ENCODE measurements at places on chromosomes 4 and X.

GRCh38 chr4:147837435-147837834, 105.5 kb downstream of the ARHGAP10 start:
- no peak for DNase-seq

DNA sequence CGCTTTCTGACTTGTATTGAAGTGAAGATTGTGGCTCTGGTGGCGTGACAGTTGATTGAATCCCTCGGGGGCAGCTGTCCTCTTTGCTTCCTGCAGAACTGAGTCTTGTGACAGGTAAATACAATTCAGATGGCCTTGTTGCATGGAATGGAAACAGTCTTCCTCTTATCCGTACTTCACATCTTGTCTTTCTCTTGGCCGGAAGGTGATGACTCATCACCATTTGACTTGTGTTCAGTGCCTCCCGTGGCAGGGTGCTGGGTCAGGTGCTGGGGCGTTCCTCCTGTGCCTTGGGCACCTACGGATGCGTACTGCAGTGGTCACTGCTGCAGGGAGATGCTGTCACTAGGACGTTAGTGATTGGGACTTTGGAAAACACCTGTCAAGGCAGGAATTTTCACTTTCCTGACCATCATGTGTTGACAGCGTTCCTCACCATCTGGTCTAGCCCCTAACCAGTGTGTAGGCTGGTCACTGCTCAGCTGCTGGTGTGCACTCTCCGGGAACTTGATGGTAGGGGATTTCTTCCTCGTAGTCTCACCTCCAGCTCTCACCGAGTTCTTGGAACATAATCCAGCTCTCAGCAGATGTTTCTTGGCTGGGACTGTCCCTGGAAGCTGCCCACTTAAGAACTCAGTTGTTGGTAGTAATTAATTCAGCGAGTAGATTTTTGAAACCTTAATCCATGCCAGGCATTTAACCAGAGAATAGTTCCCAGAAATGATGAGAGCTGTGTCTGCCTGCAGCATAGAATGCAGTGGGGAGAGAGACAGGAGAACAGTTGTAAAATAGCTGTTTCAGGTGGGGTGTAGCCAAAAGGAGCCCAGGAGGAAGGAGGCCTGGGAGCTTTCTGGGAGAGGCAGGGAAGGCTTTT, 7.2 kb downstream of the TBC1D14 start:
- no peak for DNase-seq

DNA sequence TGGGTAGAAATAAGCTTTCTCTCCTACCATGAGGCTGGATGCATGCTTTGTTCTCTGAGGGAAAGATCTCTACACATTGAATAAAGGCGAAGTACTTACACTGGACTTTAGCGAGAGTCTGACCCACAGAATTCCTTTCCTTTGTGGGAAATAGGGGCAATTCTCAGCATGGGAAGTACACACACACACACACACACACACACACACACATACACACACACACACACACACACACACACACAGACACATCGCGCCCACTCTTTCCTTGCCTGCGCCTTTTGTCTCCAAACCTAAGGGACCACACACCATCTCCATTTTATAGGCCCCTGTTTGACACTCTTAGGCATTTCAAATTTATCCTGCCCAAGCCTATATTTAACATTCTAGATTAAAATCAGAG, 83.8 kb downstream of the LUZP4 start:
- DNase-seq, result no peak

GRCh38 chr4:72971572-72971971, 97.9 kb downstream of the COX18 start:
- DNase-seq, result no peak

DNA sequence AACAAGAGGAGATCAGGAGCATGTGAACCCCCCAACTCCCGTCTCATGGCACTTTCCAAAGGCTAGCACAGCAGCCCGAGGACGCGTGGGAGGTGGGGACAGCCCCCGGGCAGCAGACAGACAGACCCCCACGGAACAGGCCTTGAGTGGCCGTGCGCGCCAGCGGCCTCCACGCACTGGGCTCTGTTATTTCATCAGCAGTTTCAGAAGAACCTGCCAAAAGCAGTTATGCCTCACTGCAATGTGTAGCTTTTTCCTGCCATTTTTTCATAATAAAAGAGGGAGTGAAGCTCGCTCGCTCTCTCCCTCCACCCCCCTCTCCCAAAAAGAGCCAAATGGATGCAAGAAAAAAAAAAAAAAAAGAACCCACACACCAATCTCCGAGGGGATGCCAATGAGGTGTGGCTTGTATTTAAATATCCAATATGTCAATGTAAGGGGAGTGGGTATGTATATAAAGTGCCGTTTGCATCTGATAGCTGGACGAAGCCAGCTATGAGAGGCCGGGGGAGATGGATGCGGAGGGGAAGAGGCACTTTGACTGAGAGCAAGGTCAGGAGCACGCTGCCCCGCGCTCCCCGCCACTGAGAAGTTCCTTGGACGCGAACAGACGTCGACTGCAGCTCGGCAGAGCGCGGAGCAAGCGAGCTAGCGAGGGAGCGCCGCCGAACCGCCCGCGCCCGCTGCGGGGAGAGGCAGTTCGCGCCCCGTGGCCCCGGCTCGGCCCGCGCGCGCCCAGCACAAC, at the start of gene FGF16:
FGF16 (plus strand) TSS at position 482 of the 745 bp plus-strand sequence. CDS start 286 bp downstream, outside the sequence.
- no peak for DNase-seq

DNA sequence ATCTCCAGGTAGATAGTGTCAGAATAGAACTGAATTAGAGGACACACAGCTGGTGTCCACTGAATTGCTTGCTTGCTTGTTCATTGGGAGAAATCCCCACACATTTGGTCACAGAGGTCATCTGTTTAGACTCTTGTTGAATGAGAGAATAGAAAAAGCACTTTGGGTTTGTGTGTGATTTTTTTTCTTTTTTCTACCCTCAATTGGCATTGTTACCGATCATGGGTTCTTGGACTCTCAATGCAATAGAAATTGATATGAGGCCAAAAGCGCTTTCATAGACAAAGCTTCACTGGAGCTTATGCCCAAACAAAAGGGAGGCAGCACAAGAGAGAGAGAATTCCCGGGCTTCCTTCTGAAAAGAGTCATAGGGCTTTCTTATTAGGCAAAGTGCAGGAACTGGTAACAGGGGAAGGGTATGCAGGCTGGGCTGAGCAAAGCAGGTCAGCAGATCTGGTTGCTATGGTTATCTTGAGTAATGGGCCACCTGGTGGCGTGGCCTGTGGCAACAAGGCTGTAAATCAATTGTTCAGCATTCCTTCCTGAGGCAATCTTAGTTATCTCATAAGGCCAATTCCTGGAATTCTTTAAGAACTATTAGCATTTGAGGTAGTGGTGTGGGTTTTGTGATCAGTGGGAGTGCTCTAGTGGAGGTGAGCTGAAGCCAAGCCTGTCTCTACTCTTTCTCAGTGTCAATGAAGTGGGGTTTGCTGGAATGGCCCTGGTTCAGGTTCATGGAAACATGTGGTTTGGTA, 5.3 kb upstream of the GPR82 start:
- DNase-seq, result no peak

- no peak for DNase-seq
Observed at GRCh38 chr4:11286533-11286932, 142.2 kb downstream of the HS3ST1 start.

DNA sequence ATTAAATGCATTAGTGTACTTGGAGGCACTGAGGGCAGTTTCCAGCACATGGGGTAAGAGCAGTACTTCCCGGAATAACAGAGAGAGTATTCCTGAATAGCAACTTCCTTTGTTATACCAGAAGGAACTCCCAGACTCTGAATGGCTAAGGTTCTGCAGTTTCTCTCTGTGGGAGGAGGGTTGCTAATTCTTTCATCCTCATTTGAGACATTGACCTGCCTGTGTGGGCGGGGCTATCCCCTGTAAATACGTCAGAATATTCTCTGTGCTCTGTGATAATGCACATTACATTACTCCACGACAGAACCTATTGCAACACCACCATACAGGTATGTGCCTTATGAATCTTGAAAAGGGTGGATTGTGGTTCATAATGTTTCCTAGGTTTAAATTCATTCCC, 52.7 kb downstream of the SPINK2 start:
- DNase-seq, result no peak

DNA sequence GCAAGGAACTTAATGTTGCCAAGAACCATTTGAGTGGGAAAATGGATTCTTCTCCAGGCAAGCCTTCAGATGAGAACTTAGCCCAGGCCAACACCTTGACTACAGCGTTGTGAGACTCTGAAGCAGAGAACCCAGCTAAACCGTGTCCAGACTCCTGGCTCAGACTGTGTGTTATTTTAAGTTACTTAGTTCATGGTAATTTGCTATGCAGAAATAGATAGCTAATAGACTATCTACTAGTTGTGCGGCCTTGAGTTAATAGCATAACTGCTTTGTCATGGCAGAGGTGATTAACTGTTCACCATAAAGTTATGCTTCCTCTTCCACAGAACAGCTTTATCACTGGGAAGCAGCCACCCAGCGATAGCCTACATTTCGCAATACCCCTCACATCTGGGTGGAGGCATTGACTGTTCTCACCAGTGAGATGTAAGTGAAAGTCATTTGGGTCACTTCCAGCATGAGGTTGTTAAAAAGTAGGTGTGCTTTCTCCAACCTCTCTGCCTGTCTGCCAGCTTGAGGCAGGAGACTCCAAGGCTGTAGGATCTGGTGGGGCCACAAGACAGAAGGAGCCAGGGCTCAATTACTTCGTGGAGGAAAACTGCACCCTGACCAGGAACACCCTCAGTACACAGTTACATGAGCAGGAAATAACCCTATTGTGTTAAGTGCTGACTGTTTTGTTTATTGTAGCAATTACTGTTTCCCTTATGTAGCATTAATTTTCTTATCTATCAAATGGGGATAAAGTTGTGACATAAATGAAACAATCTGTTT, 94.2 kb downstream of the GPAT3 start:
- DNase-seq, result no peak

GRCh38 chr4:8108261-8108660, 50.4 kb downstream of the ABLIM2 start:
- DNase-seq, result no peak

GRCh38 chrX:23959781-23960180, 52.0 kb downstream of the CXorf58 start:
- no peak for DNase-seq

- no peak for DNase-seq
Observed at GRCh38 chr4:121898150-121898549, 27.9 kb upstream of the BBS7 start.

DNA sequence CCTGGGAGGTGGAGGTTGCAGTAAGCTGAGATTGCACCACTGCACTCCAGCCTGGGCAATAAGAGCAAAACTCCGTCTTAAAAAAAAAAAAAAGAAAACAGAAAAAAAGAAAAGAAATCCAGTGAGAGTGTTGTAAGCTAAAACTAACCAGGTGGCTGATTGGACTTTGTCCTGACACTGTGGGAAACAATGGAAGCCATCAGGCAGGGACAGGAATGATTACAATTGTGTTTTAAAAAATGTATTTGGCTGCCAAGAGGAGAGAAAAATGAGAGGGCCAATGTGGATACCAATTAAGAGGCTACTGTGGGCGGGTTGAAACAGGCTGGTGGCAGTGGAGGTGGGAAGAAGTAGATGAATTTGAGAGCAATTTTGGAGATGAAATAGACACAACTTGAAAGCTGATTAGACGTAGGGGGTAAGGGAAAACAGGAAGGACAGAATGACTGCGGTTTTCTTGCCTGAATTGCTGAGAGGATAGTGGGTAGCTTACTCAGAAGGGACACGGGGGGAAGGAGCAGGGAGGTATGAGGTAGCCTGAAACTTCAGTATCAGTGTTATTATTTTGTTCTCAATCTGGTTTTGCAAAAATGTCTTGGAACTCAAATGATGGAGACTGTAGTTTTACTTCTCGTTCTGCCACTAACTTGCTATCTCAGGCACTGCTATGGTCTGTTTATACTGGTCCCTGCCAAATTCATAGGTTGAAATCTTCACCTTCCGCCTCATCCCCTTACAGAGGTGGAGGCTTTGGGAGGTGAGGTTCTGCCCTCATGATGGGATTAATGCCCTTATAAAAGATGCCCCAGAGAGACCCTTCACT, 45.6 kb upstream of the CHRNA9 start:
- DNase-seq, result no peak

- DNase-seq, result no peak
Observed at GRCh38 chr4:21898101-21898500, 50.5 kb downstream of the KCNIP4 start.

DNA sequence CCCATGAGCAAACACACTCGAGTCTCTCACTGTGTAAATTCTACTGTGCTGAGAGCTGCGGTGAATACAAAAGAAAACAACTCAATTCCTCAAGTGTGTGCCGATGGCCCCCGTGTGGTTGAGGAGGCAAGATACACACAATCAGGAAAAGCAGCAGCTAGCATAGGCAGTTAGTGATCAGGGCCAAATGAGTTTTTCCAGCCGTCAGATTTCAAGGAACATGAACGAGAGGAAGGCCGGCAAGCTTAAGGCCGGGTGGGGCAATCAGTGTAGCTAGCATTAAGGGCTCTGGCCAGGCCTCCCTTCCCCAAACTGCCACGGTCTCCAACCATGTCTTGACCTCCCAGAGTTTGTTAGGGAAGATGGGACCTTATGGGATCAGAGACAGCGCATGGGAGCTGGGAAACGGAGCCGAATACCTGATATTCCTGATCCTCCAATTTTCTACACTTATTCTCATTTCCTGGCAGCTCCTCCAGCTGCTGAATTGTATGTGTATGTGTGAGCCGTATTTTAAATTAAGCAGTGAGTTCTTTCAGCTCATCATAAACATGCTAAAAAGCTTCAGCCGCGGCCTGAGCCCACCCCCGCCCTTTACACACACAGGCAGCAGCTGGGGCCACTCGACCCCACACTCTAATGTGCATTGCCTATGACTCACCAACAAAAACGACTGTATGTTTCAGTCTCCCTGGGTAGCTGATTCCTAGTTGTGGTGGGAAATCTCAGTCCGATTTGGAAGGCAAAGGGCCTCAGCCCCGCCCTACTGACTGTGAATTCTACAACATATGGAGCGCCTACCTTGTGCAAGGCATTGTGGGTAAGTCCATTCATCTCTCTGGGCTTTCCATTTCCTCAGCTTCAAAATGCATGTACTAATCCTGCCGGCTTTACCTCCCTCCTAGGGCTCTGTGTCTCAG, 59.9 kb downstream of the RTL9 start:
- peak; percentile 61 for DNase-seq

DNA sequence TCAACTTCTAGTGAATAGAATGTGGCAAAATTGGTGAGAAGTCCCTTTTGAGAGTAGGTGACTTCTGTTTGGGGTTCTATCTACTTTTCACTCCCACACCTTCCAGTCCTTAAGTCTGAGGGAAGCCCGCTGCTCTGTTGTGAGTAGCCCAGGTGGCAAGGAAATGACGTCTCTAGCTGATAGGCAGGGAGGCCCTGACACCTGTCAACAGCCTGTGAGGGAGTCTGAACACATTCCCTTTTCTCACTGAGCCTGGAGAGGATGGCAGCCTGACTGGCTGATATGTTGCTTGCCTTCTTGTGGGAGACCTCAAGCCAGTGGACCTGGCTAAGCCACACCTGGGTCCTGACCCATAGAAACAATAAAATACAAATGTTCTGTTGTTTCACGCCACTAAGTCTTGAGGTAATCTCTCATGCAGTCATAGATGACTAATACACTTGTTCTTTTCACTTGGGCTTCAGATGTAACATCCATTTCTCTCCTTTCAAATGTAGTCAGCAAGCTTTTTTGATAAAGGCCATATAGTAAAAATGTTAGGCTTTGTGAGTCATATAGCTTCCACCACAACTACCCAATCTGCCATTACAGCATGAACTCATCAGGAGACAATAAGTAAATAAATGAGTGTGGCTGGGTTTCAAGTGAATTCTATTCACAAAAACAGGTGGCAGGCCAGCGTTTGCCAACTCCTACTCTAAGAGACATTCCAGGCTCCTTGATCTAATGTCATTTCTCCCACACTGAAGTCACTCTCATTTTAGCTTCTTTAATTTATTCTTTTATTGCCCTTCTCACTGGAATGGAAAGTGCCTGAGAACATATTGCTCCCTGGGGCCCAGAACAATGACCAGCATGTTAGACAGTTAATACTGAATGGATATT, 265.1 kb upstream of the MAD2L1 start:
- no peak for DNase-seq

GRCh38 chrX:24487571-24487970, 22.5 kb downstream of the PDK3 start:
- DNase-seq, result no peak
